ENCODE measurements at places on chromosomes 3 and 15.

DNA sequence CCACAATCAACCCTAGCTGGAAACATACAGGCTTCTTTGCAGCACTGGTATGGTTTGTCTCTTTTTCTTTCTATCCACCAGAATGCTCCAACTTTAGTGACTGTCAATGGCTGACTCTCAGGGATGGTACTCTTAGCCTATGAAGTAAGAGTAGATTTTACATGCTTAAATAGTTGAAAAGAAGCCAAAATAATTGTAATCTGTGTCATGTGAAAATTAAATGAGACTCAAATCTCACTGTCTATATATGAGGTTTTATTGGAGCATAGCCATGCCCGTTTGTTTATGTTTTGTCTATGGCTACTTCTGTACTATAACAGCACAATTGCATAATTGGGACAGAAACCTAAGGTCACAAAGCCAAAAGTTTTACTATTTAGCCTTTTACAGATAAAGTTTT, 29.1 kb upstream of the PDZRN3 start:
- DNase-seq: no peak

- no peak for DNase-seq
Observed at GRCh38 chr15:25408428-25408827, 30.4 kb downstream of the UBE3A start.

GRCh38 chr3:179953993-179954870, 82.5 kb downstream of the PEX5L start:
- DNase-seq: peak; percentile 35

- no peak for DNase-seq
Observed at GRCh38 chr3:62252438-62253157, 120.8 kb downstream of the FEZF2 start.

DNA sequence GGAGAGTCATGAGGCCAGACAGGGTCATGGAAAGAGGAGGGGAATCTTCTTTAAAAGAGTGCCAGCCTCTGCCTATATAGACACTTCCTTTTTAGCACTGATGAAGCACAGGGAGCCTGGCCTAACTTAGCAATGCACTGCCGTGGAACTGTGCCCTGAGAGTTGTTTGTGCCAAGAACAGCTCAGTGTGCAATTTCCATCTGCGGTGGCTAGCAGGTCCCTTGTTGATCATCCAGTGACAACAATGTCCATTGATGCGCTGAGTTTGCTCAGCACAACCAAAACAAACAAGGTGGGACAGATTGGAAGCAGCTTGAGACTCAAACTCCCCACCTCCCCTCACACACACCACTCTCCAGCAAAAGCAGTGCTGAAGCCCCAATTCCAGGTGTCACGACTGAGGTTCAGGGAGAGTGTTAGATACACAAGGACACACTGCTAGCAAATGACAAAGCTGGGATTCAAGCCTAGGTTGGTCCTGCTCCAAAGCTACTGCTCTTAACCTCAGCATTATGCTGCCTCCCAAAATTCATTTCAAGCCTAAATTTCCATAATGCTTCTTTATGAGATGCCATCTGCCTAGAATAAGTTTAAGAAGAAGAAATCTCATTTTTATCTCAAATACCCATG, 316.6 kb upstream of the UBE2E2 start:
- DNase-seq: no peak

GRCh38 chr15:70274255-70274880, 176.7 kb upstream of the TLE3 start:
- DNase-seq: no peak

Data from midbrain (tissue), 1 donor.